ENCODE measurements at places on chromosomes 12 and 14.

GRCh38 chr14:101865288-101865687 lies 99.1 kb upstream of the DYNC1H1 start:
- DNase-seq: no peak

DNA sequence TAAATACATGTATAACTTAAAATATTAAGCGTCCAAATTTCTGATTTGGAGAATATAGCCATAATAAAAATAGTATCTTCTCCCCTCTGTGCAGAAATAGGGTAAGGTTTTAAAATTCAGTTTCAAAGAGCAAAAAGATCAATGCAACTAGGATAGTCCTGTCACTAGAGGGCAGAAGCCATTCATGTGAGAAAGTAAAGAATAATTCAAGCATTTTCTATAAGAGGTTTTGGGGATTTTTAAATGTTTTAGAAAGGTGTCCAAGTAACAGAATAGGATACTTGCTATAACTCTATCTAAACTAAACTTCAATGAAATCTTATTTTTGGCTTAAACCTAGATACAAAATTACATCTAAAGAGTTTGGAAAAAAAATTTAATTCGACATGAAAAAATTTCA lies 50.3 kb downstream of the ADAMTS20 start:
- no peak for DNase-seq

DNA sequence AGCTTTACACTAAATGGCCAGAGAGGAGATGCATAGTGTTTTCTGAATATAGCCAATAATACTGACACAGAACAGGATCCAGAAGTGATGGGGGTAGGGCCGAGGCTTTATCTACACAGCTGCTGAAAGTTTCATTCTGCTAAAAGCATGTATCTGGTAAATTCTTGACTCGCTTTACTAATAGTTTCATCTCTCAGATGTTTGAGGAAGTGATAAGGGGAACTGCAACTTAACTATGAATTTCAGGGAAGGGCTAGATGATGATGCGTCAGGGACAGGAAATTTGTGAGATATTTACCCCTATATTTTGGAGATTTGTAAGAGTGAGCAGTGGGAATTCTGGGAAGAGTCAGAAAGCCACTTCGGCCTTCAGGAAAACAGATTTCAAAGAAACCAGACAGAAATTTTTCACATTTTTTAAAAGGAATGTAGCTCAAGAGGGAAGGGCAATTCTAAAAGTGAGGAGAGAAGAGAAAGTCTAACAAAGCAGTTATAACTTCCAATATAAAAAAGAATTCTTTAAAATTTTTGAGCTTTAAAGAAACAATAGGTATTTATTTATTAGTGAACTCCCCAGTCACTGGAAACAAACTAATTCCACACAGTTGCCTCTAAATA lies 243.1 kb downstream of the BCAT1 start:
- DNase-seq: no peak

DNA sequence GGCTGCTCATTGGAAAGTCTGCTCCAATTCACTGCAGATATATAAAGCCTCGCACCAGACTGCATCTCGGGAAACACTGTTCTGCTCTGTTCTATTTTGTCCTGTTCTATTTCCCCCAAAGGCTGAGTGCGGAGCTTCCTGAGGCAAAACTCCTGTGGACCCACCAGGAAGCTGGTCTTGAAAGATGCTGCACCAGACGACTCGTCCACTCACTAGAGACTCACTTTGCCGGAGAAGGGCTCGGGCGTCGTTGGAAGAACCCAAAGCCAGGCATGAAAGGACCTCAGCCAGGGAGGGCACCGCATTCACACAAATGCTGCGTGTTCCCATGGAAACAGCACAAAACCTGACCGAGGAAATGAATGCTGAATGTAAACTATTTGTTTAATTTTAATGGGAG lies 331.2 kb upstream of the SFSWAP start:
- DNase-seq: no peak

- DNase-seq: no peak
These were observed 140.8 kb upstream of the CNTN1 start for GRCh38 chr12:40551466-40551865.

Data from COR-L47 (cell line).